ENCODE measurements at places on chromosomes 1 and 21.

DNA sequence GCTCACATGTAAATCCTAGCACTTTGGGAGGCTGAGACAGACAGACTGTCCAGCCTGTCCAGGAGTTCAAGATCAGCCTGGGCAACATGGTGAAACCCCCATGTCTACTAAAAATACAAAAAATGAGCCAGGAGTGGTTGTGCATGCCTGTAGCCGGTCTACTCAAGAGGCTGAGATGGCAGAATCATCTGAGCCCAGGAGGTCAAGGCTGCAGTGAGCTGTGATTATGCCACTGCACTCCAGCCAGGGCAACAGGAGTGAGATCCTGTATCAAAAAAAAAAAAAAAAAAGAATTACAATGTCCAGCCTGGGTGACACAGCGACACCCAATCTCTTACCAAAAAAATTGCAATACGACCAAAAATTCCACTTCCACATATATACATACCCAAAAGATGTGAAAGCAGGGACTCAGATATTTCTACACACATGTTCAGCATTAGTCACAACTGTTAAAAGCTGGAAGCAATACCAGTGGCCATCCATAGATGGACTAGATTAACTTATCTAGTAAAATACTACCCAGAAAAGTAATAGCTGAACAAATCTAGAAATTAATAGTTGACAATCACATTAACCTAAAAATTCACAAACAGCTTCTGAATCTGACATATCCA is 49.2 kb downstream of the ASH1L start:
- no peak for DNase-seq

DNA sequence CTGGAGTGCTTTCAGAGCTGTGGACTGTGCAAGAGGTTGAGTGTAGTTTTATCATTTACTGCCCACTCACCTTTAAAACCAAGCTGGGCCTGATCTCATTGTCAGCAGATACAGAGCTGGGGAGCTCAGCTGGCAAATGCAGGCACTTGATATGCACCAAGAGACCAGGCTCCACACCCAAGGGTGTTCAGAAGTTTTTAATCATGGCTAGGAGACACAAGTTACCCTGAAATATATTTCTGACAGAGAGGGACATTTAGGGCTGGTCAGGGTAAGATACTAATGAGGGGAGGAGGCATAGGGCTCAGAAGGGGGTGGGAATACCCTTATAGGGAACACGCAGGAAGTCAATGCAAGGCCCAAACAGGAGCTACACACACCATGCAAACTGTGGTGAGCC is 153.7 kb downstream of the ELAVL4 start:
- no peak for DNase-seq

- no peak for DNase-seq
Observed at GRCh38 chr21:46193829-46194373, 9.6 kb upstream of the SPATC1L start.

- no peak for DNase-seq
Observed at GRCh38 chr1:37498872-37499617, 15.5 kb downstream of the MEAF6 start.

- no peak for DNase-seq
Observed at GRCh38 chr1:202597090-202597761, 113.0 kb downstream of the SYT2 start.

DNA sequence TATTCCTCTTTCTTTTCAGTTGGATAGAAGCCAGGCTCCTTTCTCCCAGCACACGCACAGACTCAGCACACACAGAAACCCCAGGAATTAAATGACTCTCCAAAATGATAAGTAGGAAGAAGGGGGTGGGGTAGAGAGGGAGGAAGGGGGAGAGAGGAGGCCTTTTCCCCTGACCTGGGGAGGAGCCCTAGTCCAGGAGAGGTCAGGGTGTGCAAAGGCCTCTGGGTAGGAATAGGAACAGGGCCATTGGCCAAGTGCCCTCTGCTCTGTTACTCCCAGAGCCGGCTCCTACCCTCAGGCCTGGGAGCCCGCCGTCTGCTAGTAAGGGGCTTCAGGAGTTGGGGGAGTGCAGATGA is 35.6 kb upstream of the PUM1 start:
- no peak for DNase-seq

- DNase-seq, result no peak
Observed at GRCh38 chr1:22088331-22088730, 35.8 kb downstream of the CDC42 start.

DNA sequence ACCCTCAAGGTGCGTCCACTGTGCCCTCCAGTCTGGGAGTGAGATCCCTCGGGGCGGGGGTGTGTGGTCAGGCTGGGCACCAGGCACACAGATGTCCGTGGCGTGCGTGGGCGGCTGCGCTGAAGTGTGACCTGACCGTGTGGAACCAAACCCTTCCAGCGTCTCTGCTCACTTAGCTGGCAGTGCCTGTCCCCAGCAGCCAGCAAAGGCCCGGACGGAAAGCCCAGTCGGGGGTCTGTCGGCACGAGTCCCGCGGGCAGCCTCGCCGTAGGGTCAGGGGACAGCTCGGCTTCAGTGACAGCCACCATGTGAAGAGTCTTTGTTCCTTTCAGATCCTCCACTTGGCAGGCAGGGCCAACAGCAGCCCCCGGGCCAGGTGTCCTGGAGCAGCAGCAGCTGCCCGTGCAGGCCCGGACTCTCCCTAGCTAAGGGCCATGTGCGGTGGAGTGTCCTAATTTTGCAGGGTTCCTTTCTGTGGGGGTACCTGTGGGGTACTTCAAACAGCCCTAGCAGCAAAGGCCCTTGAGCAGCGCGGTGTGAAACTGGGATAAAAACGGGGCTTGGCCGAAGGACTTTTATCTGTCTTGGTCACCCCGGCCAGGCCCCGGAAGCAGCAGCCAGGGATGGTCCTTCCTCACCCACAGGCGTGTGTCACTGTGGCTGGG is 11.6 kb downstream of the TTLL10 start:
- no peak for DNase-seq

GRCh38 chr1:107936498-107937481 is 28.2 kb downstream of the VAV3 start:
- DNase-seq, result no peak

DNA sequence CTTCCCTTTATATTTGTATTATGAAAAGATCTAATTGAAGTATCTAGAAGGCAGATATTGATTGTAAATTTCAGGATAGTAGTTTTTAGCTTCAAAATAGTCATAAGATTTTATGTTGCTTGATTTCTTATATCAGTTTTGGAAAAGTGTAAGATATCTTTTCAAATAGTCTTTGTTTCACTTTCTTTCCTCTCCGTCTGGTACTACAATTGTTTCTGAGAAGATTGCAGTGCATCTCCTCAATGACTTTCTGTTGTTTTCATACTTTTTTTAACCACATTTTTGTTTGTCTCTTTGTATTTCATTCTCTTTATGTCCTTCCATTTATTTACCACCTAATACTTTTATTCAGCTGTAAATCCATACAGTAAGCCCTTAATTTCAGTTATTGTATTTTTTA is 964.6 kb upstream of the B3GALT2 start:
- DNase-seq, result no peak

DNA sequence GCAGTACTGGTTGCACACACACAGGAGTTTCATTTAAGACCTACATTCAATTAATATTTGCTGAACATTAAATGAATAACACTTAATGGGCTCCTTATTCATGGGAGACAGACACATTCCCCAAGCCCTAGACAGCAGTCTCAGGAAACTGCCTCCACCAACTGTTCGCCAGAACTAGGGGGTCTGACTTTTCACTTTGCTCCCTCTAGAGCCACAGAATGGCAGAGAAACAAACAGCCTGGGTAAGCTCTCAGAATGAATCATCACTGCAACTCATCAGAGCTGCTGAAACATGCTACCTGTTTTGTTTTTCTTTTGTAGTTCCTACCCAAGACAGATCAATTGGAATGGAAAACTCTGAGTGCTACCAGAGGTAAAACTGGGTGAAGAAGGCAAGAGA is 31.7 kb downstream of the ELK4 start:
- DNase-seq, result no peak

DNA sequence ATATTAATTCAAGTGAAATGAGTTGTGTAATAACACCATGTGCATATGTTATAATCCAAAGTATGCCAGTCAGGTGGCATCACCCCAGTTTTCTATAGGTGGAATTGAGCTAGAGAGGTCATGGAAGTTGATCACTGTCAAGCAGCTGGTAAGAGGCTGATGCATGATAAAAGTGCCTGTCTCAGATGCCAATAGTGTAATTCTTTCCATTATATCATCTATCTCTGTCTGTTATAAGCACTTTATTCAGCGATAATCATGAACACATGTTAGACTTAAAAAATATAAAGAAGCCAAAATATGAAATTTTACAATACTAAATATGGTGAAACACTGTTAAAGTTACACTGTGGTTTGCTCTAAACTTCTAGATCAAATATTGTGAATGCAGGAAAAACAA is 156.6 kb downstream of the DNM3 start:
- DNase-seq, result no peak

DNA sequence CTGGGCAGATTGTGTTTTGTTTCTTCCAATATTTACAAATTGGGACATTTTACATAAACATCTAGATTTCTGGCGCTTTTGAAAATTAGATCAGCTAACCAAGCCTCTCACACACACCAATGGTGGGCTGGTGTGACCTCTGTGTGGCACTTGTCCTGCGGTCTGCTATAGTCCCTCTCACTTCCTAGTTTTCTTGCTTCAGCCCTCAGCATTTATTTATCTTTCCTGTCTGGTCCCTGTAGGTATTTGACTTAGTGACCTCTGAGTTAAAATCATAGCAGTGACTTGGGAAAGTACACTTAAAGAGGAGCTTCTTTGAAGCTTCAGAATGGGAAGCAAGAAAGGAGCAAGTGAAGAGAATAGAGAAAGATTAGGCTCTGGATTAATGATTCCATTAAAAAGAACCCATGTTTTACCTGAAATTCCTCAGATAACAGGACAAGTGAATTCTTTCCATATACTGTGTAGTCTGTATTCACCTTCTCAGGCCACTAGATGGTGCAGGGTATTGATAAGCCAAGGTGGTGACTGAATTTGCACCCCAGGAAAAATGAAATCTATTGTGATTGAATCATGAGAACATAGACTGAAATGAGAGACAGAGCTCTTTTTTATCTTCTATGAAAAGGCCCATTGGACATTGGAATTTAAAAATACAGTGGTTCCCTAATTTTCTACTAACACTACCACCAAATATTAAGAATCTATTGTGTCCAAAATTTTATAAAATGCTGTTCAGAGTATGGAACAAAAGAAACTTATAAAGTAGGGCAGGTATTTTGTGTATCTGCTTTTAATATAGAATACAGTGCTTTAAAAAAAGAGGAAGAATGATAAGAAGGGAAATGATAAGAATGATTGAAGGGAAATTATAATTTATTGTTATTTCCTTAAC is 7.1 kb upstream of the DIPK1A start:
- no peak for DNase-seq

DNA sequence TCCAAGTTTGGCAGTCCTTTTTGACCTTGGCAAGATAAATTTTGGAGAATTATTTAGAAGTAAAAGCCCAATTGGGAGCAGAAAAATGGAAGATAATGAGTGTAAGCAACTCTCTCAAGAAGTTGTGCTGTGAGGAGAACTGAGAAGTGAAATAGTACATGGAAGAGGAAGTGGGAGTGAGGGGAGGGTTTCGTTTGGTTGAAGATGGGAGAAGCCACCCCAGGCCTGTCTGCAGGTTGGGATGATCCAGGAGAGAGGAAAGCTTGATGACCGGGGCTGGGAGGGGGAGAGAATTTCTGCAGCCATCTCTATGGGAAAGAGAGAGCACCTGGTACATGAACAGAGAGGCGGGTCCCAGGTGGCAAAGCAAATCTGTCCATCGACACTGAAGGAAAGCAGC is 8.6 kb upstream of the RCAN1 start:
- no peak for DNase-seq

DNA sequence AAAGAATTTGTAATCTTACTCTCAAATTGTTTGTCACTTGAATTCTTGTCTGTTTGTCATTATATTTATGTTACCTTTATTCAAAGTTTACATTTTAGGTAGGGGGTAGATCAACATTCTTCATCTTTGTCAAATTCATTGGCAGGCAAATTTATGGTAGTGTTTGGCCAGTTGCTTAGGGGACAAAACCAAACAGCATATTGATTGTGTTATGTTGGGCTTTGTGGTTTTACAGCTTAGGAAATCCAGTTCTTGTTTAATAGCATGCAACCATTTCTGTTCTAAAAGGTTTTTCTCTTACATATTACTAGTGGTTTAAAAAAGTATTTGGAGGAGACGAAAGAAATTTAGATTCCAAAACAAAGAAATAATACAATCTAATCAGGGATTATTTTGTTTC is 91.4 kb downstream of the HMCN1 start:
- no peak for DNase-seq

GRCh38 chr1:145956781-145957442 is 905 bp downstream of the LIX1L start:
- DNase-seq, result no peak

DNA sequence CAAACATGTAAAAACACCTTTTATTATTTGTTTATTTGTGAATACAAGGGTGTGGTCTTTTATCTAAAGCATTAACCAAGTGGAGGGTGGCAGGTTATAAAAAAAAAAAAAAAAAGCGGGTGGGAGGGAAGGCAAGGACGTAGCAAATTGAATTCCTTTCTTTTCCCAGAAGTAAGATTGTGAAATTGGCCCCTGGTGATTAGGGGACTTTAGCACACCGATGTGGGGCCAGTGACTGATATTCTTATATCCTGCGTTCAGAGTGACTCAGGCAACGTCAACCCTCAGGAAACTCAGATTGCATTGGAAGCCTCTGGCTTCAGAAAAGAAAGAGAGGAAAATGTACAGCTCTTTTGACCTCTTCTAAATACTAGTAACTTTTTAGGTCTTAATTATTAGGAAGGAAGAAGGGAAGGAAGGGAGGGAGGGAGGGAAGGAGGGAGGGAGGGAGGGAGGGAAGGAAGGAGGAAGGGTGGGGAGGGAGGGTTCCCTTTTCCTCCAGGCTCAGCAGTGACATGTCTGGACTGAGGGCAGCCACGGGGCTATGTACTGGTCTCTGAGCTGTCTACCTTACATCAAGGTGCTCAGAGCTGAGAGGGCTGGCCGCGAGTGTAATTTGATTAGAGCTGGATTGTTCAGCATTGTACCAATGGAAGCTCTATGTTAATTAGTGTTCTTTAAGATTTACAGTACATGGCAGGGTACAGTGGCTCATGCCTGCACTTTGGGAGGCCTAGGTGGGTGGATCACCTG is 30.2 kb downstream of the EVA1C start:
- DNase-seq, result no peak

DNA sequence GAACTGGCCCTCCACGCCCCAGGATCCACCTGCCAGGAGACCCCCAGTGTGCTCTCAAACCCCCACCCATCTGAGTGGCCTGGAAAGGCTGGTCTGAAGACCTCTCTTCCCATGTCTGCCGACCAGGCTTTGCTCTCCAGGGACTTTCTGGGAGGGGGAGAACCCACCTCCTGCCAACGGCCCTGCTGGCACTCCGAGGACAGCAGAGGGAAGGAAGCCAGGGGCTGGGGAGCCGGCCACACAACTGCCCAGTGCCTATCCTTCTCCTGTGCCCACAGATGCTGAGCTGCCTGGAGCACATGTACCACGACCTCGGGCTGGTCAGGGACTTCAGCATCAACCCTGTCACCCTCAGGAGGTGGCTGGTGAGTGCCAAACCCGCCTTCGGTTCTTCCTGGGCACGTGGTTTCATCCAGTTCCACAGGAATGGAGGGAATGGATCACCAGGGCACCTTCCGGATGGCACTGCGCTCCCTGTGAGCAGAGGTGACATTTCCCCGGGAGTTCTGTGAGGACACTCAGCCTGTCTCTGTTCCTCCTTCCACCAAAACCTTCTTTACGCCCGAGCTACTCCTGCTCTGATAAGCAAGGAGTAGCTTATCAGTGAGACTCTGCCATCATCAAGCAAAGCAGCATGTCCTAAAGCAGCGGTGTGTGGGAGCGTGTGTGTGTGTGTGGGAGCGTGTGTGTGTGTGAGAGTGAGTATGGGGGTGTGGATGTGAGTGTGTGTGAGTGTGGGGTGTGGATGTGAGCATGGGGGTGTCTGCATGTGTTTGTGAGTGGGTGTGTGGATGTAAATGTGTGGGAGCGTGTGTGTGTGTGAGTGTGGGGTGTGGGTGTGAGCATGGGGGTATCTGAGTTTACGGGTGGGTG is 105.5 kb downstream of the PDE9A start:
- DNase-seq, result no peak
